ENCODE measurements at places on chromosomes 5 and 9.

GRCh38 chr5:154046486-154046885 is 7.7 kb downstream of the MFAP3 start:
- no peak for DNase-seq

DNA sequence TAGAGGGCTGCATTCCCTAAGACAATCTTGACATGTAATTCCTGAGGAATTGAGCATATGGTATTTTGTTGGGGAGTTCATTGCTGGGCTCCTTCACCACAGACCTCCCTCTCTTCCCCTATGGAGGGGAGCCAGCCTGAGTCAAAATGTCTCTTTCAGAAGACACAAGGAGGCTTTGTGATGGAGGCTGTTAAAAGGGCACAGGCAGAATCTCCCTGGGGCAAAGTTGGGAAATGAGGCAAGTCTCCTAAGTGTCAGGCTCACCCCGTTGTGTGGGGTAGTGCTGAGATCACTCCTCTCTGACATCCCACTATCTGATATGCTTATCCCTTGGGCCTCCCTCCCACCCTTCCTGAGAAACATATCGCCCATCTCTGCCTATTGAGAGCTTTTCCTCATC is 30.6 kb downstream of the GFRA3 start:
- DNase-seq = no peak

- no peak for DNase-seq
These were observed 1070.2 kb upstream of the DMAC1 start for GRCh38 chr9:8869812-8870211.

- DNase-seq = no peak
These were observed 493.5 kb downstream of the EBF1 start for GRCh38 chr5:158606233-158606632.

GRCh38 chr9:20884985-20885593 is 146.4 kb downstream of the HACD4 start:
- no peak for DNase-seq

DNA sequence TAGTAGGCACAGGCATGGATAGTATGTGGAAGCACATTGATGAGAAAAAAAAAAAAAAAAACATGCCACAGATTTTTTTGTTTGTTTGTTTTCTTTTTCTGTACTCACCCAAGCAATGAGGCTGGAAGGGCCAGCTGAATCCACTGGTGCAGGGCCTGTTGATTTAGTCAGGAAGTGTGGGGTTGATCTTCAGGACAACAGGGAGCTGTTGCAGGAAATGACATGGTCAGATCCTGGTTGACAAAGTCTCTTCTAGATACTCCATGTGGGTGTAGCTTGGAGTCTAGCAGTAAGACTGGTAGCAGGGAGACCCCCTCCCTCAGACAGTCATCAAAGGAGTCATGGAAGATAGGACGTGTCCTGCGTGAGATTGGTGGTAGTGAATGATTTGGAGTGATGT is 191.8 kb downstream of the PAPPA start:
- DNase-seq = no peak

GRCh38 chr9:32378496-32378895 is 5.9 kb upstream of the ACO1 start:
- DNase-seq = no peak

DNA sequence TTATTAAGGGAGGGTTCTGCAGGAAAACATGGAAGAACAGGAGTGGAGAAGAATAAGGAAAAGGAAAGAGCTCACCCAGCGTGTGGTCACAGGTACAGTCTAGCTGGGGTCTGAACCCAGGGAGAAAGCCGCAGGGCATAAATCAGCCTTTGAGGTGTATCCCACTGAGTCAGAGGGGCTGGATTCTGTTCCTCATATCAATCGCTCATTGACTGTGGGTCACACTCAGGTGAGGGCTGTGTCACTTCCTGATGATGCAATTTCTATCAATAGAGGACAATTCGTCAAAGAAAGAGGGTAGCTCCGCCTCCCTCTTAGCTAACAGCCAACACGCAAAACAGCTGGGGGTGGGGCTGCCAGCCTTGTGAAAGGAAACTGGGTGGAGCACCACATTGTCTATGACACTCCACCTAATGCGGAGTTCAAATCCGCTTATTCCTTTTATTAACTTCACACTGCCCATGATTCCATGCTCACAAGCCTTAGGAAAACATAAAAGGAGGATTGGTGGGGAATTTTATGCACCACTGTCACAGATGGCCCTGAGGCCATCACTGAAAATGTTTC is 176.2 kb downstream of the ICE1 start:
- DNase-seq = no peak

- DNase-seq = no peak
These were observed 111.0 kb downstream of the GAPVD1 start for GRCh38 chr9:125372441-125373226.

DNA sequence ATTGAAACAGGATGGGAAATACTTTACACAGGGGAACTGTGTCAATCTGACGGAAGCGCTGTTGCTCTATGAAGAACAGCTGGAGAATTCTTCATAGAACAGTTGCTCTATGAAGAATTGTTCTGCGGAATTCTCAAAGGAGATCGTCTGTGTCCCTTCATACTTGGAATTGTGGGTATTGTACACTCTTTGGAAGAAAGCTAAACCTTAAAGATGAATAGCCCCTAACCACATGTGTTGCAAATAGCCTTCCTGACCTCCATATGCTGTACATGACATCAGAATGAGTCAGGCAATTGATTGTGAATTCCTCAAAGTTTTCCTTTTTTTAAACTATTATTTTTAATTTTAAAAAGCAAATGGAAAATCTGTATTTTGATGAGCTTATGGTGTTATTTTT is 15.6 kb downstream of the NIM1K start:
- DNase-seq = no peak

DNA sequence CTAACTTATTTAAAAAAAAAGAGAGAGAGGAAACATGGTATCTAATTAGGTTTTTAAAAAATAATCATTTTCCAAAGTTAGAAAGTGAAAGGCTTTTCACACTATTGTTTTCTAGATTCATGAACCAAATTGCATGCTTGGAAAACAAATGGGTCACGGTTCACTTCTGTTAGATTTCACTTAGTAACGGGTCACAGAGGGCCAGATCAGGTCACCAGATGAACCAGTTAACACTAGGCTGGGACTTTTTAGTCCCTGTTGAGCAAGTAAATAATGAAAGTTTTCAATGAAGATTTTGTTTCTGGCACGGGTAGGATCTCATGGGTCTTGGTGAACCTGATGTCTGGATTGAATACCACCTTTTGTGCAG is 207.2 kb upstream of the RFX3 start:
- DNase-seq = no peak

- no peak for DNase-seq
These were observed 5.5 kb downstream of the MARCHF6 start for GRCh38 chr5:10358999-10359398.

All from NCI-H1417 treated with DMSO at 0.1 percent for 48 hours (cell line).